ENCODE measurements at places on chromosomes 1 and 21. TPM values are rescaled to one million over a fixed set of nuclear protein-coding genes. Genes with fewer than 3 reads are reported as not detected.
A peak's percentile ranks its signal among the peaks of the same experiment; 100 is the strongest.

- no peaks in the 10 kb centered on the region for H3K27me3 ChIP-seq
- no peaks in the 10 kb centered on the region for H3K36me3 ChIP-seq
- peak overlapping the region; percentile 35 for H3K27ac ChIP-seq
- H3K4me3 ChIP-seq: peak overlapping the region; percentile 51
- peaks cover 13% of the 10 kb centered on the region for H3K4me1 ChIP-seq
These were observed 83.6 kb downstream of the RUNX1 start for GRCh38 chr21:34965200-34966174.

DNA sequence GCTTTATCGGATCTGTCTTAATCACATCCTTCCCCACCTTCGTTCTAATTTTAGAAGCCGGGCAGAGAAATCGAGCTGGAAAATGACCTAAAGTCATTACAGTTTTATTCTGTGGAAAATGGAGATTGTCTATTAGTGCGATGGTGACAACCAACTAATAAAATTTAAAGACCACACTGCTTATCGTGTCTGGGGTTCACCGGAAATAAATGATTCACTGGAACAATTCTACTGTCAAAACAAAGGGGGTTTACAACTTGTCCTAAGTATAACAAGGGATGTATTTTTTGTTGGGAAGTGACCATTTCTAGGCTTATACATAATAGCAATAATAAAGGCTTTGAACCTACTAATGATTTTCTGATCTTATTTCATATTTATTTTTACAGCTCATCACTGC is 55.6 kb downstream of the B3GALNT2 start:
- peaks cover 48% of the 10 kb centered on the region for H3K36me3 ChIP-seq
- no peak overlapping the region for H3K4me3 ChIP-seq
- no peak overlapping the region for H3K27ac ChIP-seq
- no peak for DNase-seq
- H3K4me1 ChIP-seq: no peaks in the 10 kb centered on the region
- no peaks in the 10 kb centered on the region for H3K27me3 ChIP-seq

DNA sequence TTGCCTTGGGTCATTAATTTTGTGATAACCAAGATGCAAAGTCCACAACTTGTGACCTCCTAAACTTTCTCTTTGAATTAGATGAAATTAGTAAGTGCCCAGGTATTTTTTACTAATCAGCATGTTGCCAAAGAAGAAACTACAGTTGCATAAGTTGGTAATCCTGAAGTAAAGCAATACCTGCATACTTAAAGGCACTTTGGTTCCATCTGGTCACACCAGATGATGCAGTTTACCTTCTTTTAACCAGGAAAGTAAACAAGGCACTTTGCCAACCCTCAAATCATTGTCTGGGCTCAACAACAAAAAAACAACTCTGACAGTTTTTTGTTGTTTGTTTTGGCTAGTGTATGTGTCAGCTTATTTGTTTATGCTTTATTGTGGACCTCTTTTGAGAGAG is 55.5 kb upstream of the DYNLT5 start:
- no peaks in the 10 kb centered on the region for H3K36me3 ChIP-seq
- no peak overlapping the region for H3K27ac ChIP-seq
- no peaks in the 10 kb centered on the region for H3K4me1 ChIP-seq

- H3K27me3 ChIP-seq: no peaks in the 10 kb centered on the region
- DNase-seq: no peak
- H3K4me3 ChIP-seq: no peak overlapping the region
- 0 out of 2 replicates have a peak, but pooled peaks cover 5% of the 10 kb centered on the region for H3K36me3 ChIP-seq
These were observed 43.2 kb downstream of the HLCS start for GRCh38 chr21:36923270-36923669.

GRCh38 chr1:18794561-18794960 is 64.9 kb downstream of the TAS1R2 start:
- peaks cover 9% of the 10 kb centered on the region for H3K27me3 ChIP-seq
- no peaks in the 10 kb centered on the region for H3K4me1 ChIP-seq
- no peak overlapping the region for H3K27ac ChIP-seq
- no peak overlapping the region for H3K4me3 ChIP-seq
- DNase-seq: no peak

DNA sequence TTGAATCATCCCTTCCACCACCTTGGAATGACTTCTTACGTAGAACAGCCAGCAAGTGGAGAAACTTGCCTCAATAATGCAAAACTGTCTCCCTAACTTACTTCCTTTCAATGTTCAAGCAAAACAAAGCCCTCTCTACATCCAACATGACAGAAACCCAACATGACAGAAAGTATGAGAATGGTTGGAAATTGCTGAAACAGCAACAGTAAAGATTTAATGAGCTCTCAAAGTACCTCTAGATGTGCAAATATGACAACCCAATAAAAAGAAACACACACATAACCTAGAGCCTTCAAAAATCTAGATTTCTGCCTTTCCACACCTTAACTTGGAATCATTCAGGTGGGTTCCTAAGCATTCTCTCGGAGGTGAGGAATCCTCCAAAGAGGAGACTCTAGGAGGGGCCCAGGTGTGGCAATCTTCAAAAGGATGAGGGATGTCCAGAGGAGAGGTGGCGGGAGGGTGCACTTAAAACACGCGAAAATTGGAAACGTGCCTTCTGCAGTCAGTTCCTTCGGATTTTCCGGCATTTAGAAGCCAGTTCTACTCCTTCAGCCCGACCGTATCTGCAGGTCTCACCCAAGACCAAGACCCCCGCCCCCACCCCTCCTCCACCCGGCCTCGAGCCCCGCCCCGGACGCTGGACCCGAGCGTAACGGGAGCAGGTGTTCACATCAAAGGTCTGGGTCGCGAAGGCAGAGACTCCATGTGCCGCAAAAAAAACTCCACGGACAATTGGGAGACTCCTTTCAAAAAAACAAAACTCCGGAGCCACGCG is 996 bp upstream of the MGST3 start:
- peaks cover 23% of the 10 kb centered on the region for H3K4me1 ChIP-seq
- H3K27me3 ChIP-seq: no peaks in the 10 kb centered on the region
- H3K4me3 ChIP-seq: peak overlapping the region; percentile 98
- DNase-seq: peak; percentile 39
- H3K27ac ChIP-seq: peak overlapping the region; percentile 91

STUM gene
- polyA plus RNA-seq: not detected

OR10Z1 gene
- polyA plus RNA-seq: not detected

Measured in GM23248 (cell line).